Airway epithelial cell (primary cell): ENCODE measurements at places on chromosomes 4 and X. TPM values are rescaled to one million over a fixed set of nuclear protein-coding genes. Genes with fewer than 3 reads are reported as not detected.

The DRD5 gene
- total RNA-seq: not detected in 2 replicates

The ANXA3 gene
- total RNA-seq: 125 and 187 TPM in 2 replicates

The SEL1L3 gene
- 20.0 and 23.7 TPM in 2 replicates for total RNA-seq

The TRIM75 gene
- not detected in 2 replicates for total RNA-seq

The TCEAL6 gene
- not detected in 2 replicates for total RNA-seq

The GPC4 gene
- total RNA-seq: 3.1 and 3.3 TPM in 2 replicates

The HERC5 gene
- total RNA-seq: 0.28 TPM in 1 of 2 replicates, not detected in the other

The GDPD2 gene
- total RNA-seq: 0.19 and 0.92 TPM in 2 replicates
